ENCODE measurements at places on chromosomes 2 and 18.

DNA sequence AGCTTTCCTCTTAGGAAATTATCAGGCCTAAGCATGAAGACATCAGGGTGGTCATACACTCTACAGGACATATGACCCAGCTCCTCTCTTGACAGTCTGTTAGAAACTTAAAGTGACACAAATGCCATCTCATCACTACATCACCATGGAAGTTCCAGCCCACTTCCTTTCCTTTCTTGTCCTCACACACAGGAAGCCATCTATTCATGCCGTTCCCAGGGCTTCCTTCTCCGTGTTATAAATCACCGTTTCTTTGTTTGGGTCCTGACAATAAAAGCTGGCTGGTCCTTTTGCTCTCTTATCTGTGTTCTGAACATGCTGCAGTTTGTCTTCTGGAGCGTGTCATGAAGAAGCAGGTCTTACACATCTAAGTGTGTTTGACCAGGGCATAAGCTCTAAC, 692.1 kb upstream of the CELF4 start:
- DNase-seq: no peak

DNA sequence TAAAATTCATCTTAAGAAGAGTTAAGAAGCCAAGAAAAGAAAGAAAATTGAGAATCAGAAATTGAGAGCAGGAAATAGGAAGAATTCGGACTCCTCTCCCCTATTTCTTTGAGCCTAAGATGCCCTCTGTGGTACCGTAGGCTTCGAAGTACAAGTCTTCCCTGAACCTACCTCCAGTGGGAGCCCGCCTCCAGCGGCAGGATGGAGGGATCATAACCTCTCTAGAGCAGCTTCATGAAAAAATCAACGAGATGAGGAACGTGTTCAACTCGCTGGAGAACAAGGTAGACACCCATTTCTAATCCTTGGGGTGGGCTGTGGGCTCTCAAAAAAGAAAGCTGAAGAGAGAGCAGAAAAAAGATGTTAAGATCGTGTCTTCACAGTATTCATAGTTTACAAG, 36.3 kb downstream of the ARHGEF33 start:
- DNase-seq: no peak

- DNase-seq: no peak
Observed at GRCh38 chr2:157971702-157972101, 95.6 kb upstream of the ACVR1 start.

DNA sequence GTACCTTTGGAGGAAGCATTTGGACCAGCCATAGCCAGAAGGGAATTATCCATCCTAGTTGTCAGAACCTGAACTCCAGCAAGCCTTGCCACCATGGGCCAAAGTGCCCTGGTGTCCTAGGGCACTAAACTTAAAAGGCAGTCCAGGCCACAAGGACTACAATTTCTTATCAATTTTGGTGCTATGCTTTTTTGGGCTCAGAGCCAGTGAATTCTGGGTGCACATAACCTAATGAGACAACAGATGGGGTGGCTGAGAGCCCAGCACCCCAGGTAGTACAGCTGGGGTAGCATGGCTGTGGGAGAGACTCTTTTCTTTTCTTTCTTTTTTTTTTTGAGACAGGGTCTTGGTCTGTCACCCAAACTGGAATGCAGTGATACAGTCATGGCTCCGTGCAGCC, 14.4 kb upstream of the RANBP2 start:
- no peak for DNase-seq

DNA sequence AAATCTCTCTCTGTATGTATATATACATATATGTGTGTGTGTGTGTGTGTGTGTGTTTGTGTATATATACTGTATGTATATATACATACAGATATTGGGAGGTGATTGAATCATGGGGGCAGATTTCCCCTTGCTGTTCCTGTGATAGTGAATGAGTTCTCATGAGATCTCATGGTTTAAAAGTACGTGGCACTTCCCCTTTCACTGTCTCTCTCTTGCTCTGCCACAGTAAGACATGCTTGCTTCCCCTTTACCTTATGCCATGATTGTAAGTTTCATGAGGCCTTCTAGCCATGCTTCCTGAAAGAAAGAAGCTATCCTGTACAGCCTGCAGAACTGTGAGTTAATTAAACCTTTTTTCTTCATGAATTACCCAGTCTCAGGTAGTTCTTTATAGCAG, 18.8 kb upstream of the CCDC195 start:
- peak; percentile 6 for DNase-seq

DNA sequence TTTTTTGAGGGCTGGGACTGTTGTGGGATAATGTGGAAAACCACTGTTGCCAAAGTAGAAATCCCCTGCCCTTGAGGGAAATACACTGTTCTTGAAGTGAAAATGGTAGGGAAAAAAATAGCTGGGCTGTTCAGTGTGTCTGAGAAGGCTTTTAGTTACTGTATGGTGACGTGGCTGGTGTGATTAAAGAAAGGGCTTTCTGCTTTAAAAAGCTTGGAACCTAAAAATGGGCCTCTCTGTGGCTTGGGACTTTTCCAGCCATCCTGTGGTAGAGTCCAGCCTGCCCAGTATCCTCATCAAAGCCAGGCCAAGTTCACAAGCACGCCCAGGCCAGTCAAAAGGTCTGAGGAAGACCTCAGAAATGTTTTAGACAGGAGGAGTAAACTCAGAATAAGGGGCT, 6.8 kb downstream of the MGAT5 start:
- DNase-seq: no peak

GRCh38 chr2:145958611-145959010, 1438.7 kb upstream of the ZEB2 start:
- no peak for DNase-seq
